Activated CD4-positive, alpha-beta T cell treated with anti-CD3 and anti-CD28 coated beads, Interleukin-10, Interleukin-2, amounts not matched to agents 100 ng/mL and 50 ng/mL, durations not matched to agents 16 hours and 8 hours (primary cell): ENCODE measurements at places on chromosomes 4 and X.

DNA sequence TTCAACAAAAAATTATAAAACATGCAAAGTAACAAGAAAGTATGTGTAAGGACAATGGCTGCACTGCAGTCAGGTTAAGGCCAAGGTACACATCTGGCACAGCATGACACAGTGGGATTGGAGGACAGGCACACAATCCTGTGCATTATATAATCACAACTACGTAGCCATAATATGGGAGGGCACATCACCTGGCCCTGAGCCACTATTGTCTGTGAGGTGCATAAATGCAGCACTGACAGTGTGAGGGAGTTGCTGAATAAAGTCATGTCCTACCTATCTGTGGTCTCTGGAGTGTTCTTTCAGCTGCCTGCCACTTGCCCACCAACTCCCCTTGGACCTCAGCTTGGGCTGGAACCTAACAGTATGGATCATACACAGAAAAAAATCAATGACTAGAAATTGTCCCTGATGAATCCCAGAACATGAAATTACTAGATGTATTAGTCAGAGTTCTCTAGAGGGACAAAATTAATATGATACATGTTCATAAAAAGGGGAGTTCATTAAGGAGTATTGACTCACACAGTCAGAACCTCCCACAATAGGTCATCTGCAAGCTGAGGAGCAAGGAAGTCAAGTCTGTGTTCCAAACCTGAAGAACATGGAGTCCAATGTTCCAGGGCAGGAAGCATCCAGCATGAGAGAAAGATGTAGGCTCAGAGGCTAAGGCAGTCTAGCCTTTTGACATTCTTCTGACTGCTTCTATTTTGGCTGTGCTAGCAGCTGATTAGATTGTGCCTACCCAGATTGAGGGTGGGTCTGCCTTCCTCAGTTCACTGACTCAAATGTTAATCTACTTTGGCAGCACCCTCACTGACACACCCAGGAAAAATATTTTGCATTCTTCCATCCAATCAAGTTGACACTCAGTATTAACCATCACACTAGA, 46.4 kb upstream of the KCTD8 start:
- DNase-seq, result no peak

DNA sequence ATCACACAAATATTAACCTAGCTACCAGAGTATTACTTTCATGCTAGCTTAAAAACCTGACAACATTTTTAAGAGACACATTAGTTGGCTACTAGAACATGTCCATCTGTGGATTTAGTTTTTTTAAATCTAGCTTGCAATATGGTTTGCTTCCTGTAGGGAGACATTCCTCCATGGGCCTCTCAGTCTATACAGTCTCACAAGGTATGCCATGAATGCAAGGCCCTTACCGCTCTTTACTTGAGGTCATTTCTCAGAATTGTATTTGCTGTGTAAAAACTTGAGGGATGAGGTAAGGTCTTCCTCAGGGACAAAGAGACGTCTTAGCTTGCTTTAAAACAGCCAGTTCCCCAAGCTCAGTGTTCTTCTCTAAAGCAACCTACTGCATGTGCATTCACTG, 26.9 kb downstream of the UBA6 start:
- no peak for DNase-seq

- no peak for DNase-seq
Measured at GRCh38 chr4:138927072-138927471, 88.5 kb upstream of the NOCT start.

GRCh38 chrX:331151-331824, 12.7 kb upstream of the GTPBP6 start:
- no peak for DNase-seq

GRCh38 chr4:140257461-140258305, 103.7 kb upstream of the MAML3 start:
- no peak for DNase-seq

GRCh38 chr4:160352637-160353036, 1249.8 kb downstream of the RAPGEF2 start:
- no peak for DNase-seq

DNA sequence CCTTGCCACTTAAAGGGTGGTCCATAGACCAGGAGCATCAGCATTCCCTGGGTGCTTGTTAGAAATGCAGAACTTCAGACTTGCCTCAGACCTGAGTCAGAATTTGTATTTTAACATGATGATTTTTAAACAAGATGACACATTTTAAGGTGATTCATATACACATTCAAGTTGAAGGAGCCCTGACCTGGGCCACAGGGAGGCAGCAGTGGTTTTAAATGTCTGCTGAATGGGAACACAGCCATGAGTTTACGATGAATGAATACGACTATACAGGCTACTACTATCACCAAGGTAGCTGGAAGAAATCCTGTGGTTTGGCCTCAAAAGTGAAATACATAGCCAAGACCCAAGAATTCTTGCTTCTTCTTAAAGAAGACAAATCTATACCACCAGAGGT, 2.9 kb downstream of the HDAC8 start:
- DNase-seq, result peak; percentile 15

GRCh38 chr4:157582141-157582540, 361.6 kb downstream of the GRIA2 start:
- no peak for DNase-seq

GRCh38 chrX:14864631-14865030, 8.2 kb downstream of the FANCB start:
- no peak for DNase-seq

GRCh38 chr4:40811956-40812355, 62.2 kb downstream of the NSUN7 start:
- no peak for DNase-seq

DNA sequence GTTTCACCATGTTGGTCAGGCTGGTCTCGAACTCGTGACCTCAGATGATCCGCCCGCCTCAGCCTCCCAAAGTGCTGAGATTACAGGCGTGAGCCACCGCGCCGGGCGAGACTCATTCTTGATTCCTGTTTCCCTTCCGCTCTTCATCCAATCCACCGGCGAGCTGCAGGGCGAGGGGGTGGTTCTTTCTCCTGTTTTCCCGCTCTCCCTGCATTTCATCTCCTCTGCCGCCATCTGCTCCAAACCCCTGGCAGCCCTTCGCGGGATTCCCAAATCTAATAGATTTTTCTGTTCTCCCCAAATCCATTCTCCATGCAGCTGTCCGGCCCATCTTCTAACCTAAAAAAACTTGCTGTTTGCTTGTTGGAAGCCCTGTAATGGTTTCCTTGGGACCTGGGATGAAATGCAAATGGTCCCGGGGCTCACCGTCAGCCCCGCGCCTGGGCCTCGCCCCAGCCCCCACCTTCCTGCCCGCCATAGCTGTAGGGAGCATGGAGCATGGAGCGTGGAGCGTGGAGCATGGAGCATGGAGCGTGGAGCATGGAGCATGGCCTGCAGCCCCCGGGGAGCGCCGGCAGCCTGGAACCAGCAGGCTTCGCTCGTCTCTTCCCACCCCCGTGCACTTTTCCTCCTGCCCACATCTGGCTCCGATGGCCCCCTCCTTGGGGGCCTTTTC, 1.1 kb downstream of the ZFP42 start:
- DNase-seq, result no peak

DNA sequence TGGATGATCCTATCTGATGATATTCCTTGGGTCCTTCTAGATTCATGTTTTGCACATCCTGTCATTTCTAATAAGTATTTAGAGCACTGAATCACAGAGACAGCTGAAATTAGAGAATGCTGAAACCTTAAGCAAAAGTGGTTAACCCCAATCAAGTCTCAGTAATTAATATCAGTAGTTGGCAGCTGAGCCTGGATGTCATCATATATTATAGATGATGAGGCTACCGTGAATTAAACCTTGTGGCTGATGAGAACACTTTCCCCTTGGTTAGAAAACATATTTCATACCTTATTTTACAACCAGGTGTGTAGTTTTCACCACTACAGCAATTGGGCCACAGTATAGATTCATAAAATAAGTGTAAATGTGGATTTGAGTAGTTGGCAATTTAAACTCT, 499.0 kb downstream of the PDGFC start:
- DNase-seq, result peak; percentile 38
